ENCODE measurements at places on chromosomes 4 and X. TPM values are rescaled to one million over a fixed set of nuclear protein-coding genes. Genes with fewer than 3 reads are reported as not detected.

Gene ANOS1
- not detected for total RNA-seq

Gene GPRASP1
- total RNA-seq: 2.3 TPM

Gene UGT2B11
- not detected for total RNA-seq

Gene CFAP99
- total RNA-seq: not detected

Gene NAT8L
- 0.60 TPM for total RNA-seq

Gene ARMCX1
- 7.3 TPM for total RNA-seq

Gene IDUA
- total RNA-seq: 6.6 TPM

Gene PCYT1B
- total RNA-seq: 0.74 TPM

Gene GYPE
- 1.9 TPM for total RNA-seq

Gene WDR13
- total RNA-seq: 32.6 TPM

Gene MAML3
- 2.3 TPM for total RNA-seq

Gene QRFPR
- not detected for total RNA-seq

Gene MMRN1
- total RNA-seq: not detected

Gene IL3RA
- total RNA-seq: 0.29 TPM

Gene CT55
- not detected for total RNA-seq

Gene TCEAL8
- total RNA-seq: 37.2 TPM

Gene FAM200B
- total RNA-seq: 13.1 TPM

Gene SERPINA7
- total RNA-seq: not detected

Gene PAGE2
- total RNA-seq: not detected

Gene HSFX3
- not detected for total RNA-seq

Gene NSUN7
- 0.28 TPM for total RNA-seq

Gene MTTP
- 0.47 TPM for total RNA-seq

Gene GPR34
- 1.4 TPM for total RNA-seq

Gene CRMP1
- not detected for total RNA-seq

Gene NAA11
- total RNA-seq: not detected

Gene MAOB
- total RNA-seq: not detected

Gene WDR45
- total RNA-seq: 31.1 TPM

Gene SCFD2
- 23.7 TPM for total RNA-seq

Gene NHSL2
- 0.31 TPM for total RNA-seq

Gene TLR2
- total RNA-seq: 1.1 TPM

Gene RNF150
- total RNA-seq: 0.02 TPM

Gene CT45A3
- not detected for total RNA-seq

Gene LNX1
- total RNA-seq: not detected

Gene TLR1
- total RNA-seq: 1.6 TPM

Gene POLN
- total RNA-seq: 1.0 TPM

Gene TACR3
- total RNA-seq: not detected

Gene CORIN
- not detected for total RNA-seq

Gene CDKL2
- total RNA-seq: 0.84 TPM

Gene TEX13C
- total RNA-seq: not detected

Gene LRCH2
- not detected for total RNA-seq

Gene TADA2B
- total RNA-seq: 10.3 TPM

Gene TCEANC
- 0.89 TPM for total RNA-seq

Gene GLRB
- total RNA-seq: not detected

Gene NDUFB11
- total RNA-seq: 84.2 TPM

Gene ANK2
- 1.9 TPM for total RNA-seq

Gene FAAH2
- total RNA-seq: 1.9 TPM

Gene SEPTIN11
- total RNA-seq: 74.1 TPM

Gene FGD1
- 0.10 TPM for total RNA-seq

Gene NEK1
- total RNA-seq: 13.1 TPM

All from activated naive CD8-positive, alpha-beta T cell treated with anti-CD3 and anti-CD28 coated beads for 36 hours (primary cell).